ENCODE measurements at places on chromosomes 1 and 21.

DNA sequence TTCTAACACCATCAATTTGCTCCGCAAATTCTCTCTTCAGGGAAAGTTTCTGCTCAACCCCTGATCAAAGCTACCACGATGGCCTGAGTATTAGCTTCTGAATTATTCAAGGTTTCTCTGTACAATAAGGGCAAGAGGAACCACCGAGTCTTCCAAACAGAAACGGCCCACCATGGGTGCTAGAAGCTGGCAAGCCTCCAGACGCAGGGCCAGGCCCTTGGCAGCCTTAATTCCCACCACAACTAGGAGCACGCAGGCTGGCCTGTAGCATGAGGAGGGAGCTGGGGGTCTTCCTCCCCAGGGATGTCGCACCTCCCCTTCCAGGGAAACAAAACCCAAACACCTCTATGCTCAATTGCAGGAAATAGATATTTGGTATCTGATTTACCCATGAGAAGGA, 11.1 kb downstream of the RSPH1 start:
- DNase-seq: no peak

- no peak for DNase-seq
These were observed 101.5 kb upstream of the RAB4A start for GRCh38 chr1:229169399-229169798.

- peak; percentile 38 for DNase-seq
These were observed 16.9 kb downstream of the MATN1 start for GRCh38 chr1:30706528-30706927.

DNA sequence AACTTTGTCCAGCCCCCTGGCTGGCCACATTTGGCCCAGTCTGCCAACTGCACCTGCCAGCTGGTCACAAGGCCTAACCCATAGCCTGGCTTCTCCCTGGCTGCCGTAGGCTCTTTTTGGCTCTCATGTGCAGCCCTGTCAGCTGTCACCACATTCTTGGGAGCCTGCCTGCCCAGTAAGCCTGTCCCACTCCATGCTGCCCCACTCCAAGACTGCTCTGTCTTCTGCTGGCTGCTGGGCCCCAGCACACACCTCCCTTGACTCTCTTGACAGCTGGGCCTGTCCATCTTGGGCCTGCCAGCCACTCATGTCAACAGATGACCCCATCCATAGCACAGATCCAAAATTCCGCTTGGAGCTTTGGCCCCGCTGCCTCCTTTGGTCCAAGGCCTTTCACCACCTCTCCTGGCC, 74.3 kb upstream of the EDN2 start:
- DNase-seq: no peak

GRCh38 chr1:90412563-90412962, 304.5 kb downstream of the BARHL2 start:
- DNase-seq: no peak

DNA sequence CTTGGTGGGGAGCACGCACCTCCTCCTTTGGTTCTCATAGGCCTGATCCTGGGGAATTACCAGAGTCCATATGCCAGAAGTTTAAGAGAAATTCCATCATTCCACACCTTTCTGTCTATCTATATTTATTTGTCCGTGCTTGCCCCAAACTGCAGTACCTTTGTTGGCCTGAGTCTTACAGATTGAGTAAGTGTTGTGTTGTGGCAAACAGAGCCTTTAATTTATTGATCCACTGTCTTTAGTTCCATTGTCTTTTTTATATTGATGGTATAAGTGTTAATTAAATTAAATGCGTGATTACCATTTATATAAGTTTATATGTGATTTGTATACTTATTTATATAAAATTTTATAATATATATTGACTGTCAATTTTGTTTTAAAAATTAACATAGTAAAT, 4.9 kb downstream of the SH3BGR start:
- no peak for DNase-seq

GRCh38 chr1:205301205-205301821, 20.2 kb downstream of the NUAK2 start:
- peak; percentile 94 for DNase-seq

DNA sequence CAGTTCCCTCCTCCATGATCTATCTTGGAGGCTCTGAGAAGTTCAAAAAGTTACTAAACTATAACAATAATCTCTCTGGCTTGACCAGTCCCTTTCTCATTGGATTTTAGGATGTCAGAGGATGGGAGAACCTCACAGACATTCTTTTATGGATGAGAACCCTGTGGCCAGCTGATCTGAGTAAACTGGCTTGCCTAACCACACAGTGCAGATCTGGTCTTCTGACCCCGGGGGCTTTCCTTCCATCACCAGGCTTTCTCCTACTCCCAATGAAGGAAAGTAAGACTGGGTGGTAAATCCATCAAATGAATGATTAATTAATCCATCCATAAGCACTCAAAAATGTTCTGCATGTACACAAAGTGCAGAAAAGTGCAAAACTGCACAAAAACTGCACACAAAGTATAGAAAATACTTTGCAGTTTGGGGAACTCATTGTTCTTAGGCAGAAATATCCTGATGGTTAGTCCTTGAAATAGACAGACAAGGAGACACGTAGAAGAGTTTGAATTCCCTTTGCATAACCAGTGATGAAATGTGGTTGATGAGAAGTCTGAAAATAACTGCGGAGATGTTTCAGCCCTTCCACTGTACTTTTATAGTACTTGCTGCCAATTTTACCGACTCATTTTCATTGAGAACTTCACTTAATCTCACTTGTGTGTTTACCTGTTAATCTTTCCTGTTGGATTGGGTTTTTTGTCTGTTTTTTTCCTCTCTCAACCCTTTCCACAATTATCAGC, 2.5 kb upstream of the F3 start:
- peak; percentile 50 for DNase-seq

All from fibroblast of gingiva (primary cell).